ENCODE measurements at places on chromosomes 7 and 10.

- no peak for DNase-seq
Measured at GRCh38 chr10:4177791-4178190, 392.8 kb upstream of the KLF6 start.

DNA sequence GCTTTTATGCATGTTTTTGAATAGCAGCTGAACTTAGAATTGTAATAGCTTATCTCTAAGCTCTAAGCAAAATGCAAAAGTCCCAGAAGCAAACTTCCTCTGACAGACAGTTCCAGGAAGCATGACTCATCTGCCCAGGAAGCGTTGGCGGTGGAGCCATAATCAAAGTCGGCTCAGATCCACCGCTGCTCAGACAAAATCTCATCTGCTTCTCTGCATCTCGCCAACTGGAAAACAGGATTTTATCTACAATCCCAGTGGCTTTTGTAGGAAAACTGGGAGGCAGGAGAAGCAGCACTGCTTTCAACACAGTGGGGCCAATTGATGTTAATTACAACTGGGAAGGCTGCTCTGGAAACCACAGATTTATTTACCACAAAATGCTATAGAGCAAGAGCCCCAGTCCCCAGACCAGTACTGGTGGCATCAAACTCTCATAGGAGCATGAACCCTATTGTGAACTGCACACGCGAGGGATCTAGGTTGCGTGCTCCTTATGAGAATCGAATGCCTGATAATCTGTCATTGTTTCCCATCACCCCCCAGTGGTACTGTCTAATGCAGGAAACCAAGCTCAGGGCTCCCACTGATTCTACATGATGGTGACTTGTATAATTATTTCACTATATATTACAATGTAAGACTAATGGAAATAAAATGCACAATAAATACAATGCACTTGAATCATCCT lies 99.9 kb downstream of the CUBN start:
- DNase-seq: peak; percentile 84

GRCh38 chr10:70834021-70834420 lies 18.3 kb downstream of the SGPL1 start:
- no peak for DNase-seq

DNA sequence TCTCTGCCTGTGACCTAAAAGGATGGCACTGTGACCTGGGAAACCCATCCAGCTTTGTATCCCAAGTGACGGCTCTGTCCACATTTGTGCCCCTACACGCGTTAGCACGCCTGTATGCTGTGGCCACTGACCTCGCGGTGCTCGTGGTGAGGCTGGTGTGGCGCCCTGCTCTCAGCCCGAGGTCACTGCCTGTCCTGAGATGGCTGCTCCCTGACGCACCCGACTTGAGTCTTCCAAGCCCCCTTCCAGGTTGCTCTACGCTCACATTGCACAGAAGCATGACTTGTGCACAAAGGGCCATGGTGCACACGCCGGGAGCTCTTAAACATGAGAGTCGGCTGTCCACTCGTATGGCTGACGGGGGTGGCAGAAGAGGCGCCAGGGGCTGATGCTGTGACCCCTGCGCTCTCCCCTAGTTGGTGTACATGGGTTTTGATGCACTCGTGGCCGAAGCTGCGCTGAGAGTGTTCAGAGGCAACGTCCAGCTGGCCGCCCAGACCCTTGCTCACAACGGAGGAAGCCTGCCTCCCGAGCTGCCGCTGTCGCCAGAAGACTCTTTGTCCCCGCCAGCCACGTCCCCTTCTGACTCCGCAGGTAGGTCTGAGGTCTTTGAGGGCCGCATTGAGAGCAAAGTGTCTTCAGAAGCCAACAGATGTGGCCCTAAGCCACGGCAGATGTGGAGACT lies 33.5 kb downstream of the WDR86 start:
- DNase-seq: no peak

- DNase-seq: no peak
Measured at GRCh38 chr10:86686972-86687371, 18.7 kb downstream of the LDB3 start.

- peak; percentile 88 for DNase-seq
Measured at GRCh38 chr10:787933-788651, 98.6 kb upstream of the DIP2C start.

GRCh38 chr10:126687121-126687606 lies 16.7 kb upstream of the C10orf90 start:
- no peak for DNase-seq

Measured in fibroblast of upper back skin (primary cell).